Stimulated activated CD8-positive, alpha-beta memory T cell treated with anti-CD3 and anti-CD28 coated beads, Interleukin-4, amount 100 ng/mL, for 1 hour (primary cell): ENCODE measurements at places on chromosomes 16 and 17.

GRCh38 chr16:79600638-79601091 is at the start of gene MAF:
Gene MAF, minus strand, starts transcription at chr16:79600737. Its CDS starts 835 bp downstream, at chr16:79599902.
- peak; percentile 62 for DNase-seq

DNA sequence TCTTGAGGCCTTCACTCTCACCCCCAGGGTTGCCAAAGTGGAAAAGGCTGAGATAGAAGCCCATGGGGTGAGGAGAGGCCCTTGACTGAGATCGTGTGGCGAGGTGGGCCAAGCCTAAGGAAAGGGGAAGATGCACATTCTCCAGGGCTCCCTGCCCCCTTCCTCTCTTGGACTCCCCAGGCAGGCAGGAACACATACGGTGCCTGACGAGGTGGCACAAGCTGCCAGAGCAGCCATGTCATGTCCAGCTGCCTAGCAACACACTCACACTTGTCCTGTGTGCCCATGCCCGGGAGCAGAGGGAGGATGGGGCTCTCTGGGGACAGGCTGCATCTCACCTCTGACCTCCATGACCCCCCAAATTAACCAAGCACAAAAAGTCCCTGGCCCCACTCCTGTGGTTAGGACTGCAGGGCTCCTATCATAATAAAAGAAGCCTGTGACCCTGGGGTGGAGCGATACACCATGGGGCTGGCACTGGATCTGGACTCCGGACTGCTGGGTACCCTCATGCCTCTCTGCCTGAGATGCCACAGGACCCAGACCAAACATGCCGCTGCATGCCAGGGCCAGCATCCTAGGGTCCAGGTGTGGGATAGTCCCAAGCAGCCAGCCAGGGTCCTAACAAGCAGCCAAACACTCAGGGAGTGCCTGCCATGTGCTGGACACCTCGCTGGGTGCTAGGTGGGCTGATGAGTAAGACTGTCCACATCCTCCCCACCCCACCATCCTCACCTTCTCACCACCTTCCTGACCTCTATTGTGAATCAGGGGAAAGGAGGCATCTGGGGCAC is 2.6 kb downstream of the GIT1 start:
- DNase-seq, result no peak

GRCh38 chr16:50684823-50685461 is 3.8 kb upstream of the SNX20 start:
- DNase-seq, result no peak

GRCh38 chr17:74702116-74702871 is 10.4 kb downstream of the CD300LF start:
- no peak for DNase-seq

GRCh38 chr17:13598353-13599167 is 3.2 kb downstream of the HS3ST3A1 start:
- no peak for DNase-seq

DNA sequence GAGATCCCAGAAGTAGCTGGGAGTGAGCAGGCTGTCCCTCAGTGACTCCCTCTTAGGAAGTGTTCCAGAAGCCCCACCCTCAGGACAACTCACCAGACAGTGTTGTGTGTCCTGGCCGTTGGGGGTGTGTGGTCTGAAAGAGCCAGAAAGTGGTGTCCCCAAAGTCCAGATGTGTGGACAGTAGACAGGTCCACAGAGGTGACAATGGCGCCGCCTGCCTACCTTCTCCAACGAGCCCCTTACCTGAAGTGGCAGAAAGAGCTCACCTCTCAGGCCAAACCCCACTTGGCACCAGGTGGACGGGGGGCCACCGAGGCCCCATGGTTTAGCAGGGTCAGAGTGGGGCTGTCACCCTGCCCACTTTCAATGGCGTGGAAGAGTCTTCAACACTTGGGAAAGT is 19.9 kb downstream of the C17orf100 start:
- no peak for DNase-seq
